BJ (cell line): ENCODE measurements at places on chromosomes 7 and 10.

GRCh38 chr10:2494399-2494798, 572.9 kb upstream of the PFKP start:
- DNase-seq: no peak

DNA sequence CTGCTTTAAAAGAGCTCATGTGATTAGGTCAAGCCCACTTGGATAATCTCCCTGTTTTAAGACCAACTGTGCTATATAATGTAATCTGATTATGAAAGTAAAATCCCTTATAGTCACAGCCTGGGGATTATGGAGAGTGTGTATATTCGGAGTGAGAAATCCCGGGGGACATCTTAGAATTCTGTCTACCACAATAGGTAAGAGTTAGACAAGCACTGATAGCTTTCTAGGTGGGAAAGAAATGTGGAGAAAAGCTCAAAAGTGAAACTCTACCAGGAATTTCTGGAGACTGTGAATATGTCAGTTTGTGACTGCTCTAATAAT, 2.9 kb upstream of the VCL start:
- no peak for DNase-seq

GRCh38 chr7:116986611-116987565, 33.6 kb downstream of the ST7 start:
- no peak for DNase-seq

DNA sequence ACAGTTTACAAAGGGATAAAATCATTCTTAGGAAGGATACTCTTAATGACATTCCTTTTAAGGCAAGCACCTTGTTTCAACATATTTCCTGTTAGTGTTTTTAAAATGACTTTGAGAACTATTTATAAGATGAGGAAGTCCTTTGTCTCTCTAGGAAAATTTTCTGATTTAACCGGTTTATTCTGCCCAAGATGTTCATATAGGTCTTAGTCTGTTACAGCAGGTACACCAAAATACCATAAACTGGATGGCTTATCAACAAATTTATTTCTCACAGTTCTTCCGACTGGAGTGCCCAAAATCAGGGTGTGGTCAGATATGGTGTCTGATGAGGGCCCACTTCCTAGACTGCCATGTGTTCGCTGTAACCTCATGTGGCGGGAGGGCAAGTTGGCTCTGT, 77.9 kb downstream of the GSAP start:
- no peak for DNase-seq
